HL-60 (cell line): ENCODE measurements at places on chromosomes 4 and X.

DNA sequence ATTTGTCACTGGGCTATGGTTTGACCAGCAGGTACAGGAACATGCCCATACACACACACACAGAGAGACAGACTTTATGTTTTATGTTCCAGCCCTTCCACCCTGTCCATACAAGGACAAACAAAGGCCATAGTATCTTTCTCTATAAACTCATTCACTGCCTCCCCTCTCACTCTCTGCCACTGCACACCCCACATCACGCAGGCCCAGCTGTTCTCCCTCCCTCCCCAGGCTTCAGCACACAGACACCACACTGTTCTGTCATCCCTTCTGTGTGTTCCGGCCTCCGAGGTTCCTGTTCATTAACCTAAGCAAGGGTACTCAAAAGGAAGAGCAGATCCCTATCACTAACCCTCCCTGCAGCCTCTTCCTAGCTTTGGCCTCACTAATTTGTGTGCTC, 17.8 kb downstream of the LAS1L start:
- DNase-seq, result no peak

GRCh38 chr4:96035727-96036126, 195.8 kb downstream of the PDHA2 start:
- peak; percentile 25 for DNase-seq

DNA sequence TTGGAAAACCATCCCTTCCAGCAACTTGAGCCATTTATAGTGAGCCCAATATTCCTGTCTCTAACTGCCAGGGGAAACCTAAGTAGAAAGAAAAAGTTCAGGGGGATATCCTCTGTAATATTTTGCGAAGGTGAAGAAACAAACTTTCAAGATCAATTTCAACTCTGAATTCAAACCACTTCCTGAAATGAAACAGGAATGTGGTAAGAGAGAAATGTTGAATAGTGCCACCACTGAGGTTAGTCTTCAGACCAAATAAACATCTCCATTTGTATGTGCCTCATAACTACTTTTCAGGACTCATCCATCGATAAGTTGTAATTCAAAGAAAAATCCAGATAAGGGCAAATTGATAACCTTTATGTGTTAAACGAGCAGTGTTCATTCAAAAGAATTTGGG, 128.7 kb downstream of the GABRB1 start:
- DNase-seq, result peak; percentile 29

DNA sequence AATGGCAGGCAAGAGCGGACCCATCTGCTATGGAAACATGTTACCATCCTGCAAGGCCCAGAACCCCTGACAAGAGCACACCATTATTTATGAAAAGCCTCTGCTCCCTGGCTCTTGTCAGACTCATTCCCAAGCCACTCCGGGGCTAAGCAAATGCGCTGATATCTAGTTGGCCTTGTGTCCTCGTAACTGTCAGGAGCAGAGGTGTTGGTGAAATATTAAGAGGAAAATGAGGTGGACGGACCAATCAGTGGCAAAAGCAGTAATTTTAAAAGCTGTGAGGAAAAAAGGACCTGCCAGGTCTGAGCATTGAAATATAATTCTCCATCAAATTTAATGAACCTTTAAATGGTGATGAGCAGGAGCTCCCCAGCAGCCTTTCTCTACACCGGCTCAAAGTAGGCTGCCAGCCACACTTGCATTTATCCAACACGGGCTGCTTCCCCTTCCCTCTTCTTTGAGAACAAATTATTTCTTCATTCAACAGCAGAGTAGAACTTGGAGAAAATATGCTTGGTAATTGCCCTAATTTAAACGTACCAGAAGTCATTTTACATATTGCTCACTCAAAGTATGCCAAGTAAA, 214.3 kb downstream of the RASL11B start:
- no peak for DNase-seq

DNA sequence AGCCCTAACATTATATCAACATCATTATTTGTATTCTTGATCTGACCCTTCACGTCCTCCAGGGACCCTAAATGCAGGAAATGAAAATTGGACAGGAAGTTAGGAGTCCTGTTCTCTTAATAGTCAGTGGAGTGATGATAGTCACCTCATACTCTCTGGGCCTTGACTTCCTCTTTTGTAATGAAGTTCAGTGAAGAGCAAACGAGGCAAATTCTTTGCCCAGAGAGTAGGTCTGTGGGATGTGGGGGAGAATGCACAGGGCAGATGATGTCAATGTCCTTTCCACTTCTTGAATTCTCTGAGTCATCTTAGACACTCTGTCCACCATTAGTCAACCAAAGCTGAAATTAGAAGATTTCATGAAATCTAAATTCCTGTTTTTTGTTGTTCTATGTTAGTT, 17.1 kb upstream of the GPRIN3 start:
- peak; percentile 73 for DNase-seq

DNA sequence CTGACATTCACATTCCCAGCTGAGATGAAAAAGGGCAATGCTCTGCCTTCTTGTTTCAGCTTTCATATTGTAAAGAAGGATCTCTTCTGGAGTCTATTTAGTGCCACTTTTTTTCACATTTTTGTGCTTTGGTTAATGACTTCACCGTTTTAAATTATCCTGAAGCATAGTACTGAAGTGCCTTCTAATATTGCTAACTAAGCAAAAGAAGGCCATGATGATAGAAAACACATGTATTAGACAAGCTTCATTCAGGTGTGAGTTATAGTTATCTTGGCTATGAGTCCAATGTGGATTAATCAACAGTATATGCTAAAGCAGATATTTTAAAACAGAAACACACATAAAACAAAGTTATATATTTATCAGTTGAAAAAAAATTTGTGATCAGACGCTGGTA, 40.4 kb downstream of the NXT2 start:
- no peak for DNase-seq

DNA sequence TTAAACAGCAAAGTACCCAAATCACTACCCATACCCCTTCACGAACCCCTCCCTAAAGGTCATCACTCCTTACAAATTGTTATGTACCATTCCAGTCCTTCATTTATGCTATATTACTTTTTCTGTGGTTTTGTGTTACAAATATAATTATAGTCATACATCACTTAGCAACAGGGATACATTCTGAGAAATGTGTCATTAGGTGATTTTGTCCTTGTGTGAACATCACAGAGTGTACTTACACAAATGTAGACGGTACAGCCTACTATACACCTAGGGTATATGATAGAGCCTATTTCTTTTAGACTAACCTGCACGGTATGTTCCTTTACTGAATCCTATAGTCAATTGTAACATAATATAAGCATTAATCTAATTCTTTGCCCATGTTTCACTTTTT, 61.9 kb downstream of the ASB9 start:
- DNase-seq, result no peak

DNA sequence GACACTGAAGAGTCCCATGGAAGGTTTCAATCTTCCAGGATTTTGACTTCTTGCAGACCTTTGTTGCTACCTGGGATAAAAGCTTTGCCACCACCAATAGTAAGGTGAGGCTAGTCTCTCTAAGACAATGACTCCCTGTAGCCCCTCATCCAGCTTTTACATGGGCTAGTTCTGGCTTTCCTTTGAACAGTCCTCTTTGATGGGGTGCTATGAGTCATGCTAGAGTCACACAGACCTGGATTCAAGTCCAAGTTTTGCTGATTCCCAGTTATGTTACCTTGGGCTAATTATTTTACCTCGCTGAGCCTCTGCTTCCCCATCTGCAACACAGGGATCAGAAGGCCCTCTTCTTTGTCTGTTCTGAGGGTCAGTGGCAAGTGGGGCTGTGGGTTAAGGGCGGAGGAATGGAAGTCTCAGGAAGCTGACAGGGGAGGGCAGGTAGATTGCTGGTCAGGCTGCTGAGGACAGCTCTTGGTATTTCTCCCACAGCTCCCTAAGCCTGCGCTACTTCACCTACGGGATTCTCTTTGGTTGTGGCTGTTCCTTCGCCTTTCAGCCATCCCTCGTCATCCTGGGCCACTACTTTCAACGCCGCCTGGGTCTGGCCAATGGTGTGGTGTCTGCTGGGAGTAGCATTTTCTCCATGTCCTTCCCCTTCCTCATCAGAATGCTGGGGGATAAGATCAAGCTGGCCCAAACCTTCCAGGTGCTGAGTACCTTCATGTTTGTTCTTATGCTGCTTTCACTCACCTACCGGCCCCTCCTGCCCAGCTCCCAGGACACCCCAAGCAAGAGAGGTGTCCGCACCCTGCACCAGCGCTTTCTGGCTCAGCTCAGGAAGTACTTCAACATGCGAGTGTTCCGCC, 90.3 kb downstream of the RLIM start:
- no peak for DNase-seq

DNA sequence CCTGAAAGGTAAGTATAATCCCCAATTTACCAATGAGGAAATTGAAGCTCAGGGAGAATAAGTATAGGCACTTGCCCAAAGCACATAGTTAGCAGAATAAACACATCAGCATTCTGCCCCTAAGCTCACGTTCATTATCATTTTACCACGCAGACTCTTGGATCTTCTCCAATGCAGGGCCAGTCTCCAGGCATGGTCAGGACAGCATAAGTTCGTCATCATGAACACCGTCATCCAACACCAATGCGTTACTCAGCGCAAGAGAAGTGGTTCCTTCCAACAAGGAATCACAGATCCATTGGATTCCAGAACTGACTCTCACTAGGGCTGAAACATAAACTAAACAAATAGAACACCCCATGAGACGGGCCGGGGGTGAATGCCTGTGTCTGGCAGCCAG, 86.5 kb upstream of the GPM6B start:
- no peak for DNase-seq
